ENCODE measurements at places on chromosomes 1 and 21.

GRCh38 chr1:49181033-49181432, 404.3 kb upstream of the BEND5 start:
- DNase-seq = no peak

GRCh38 chr1:212288615-212289014, 3.4 kb downstream of the PPP2R5A start:
- no peak for DNase-seq

- no peak for DNase-seq
Measured at GRCh38 chr1:201261771-201262547, 21.3 kb upstream of the PKP1 start.

DNA sequence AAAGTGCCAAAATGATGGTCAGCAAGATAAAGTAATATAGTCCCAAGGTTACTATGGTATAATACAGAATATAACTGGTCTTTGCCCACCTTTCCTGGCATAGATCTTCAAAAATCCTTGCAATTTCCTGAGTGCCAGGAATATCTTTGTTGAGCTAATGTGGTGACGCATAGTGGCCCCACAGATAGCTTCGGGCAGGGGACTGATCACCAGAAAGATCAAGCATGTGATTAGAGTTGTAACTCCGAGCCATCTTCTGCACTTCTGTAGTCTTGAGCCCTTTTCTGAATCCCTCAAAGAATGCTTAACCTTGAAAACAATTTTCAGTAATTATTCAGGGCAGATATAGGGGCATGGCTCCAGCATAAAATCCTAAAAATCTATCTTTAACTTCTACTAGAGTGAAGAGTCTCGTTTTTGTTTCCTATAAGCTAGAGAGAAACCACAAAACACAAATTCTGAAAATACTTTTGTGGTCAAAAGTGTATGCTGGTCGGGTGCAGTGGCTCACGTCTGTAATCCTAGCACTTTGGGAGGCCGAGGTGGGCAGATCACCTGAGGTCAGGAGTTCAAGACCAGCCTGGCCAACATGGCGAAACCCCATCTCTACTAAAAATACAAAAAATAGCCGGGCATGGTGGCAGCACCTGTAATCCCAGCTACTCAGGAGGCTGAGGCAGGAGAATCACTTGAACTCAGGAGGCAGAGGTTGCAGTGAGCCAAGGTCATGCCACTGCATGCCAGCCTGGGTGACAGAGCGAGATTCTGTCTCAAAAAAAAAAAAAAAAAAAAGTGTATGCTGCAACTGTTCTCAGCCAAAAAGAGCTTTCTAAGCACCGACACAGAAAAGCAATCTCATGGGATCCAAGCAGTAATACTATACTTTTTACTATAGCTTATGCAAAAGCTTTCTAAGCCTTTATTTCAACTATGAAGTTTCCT, 62.8 kb downstream of the NVL start:
- no peak for DNase-seq

Data from effector CD4-positive, alpha-beta T cell (primary cell).